ENCODE measurements at places on chromosomes 7 and 10.

DNA sequence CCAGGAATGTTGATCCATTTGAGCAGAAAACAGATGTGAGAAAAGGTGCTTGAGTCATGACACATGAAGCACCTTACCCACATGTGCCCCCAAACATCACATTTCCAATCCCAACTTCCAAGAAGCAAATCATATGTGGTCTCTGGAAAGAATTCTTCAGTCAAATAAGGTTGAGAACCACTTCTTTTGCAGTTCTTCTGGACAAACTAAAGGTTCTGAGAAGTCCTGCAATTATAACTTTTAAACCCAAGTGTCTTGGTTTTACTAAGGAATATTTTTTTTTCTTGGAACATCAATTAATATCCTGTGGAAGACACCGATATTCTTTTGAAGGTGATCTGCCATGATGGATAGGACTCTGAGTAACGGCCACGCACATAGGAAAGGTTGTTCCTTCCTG, 151.3 kb downstream of the MYOF start:
- no peak for DNase-seq

- no peak for DNase-seq
Observed at GRCh38 chr7:43782768-43783555, 24.5 kb downstream of the BLVRA start.

DNA sequence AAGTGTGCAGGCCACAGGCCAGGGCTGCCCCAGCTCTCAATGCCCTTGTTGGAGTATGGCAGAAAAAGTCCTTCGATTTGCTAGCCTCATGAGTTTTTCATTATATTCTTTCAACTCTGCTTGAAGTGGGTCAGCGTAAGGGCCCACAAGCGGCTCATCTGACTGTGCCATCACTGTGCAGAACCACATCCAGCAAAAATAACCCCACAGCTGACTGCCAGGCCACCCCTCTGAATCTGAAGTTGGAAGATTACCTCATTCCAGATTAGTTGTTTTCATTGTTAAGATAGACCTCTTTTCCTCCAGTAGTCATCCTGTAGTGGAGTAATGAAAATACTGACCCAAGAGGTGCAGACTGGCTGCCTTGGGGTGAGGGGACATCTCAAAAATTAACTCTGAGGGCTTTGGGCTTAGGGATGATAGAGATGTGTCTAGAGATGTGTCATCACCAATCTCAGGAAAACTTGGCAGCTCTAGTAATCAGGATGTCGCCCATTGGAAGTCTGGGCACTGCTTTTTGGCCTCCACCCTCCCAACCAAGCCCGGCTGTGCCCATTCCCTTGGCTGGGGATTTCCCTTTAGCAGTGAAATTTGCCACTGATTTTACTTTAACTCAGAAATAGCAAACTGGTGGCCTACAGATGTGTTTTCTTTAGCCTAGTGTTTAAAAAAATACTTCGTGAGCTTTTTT, 164.3 kb downstream of the LCOR start:
- no peak for DNase-seq

- no peak for DNase-seq
Observed at GRCh38 chr10:124849111-124849773, 47.6 kb downstream of the ABRAXAS2 start.

DNA sequence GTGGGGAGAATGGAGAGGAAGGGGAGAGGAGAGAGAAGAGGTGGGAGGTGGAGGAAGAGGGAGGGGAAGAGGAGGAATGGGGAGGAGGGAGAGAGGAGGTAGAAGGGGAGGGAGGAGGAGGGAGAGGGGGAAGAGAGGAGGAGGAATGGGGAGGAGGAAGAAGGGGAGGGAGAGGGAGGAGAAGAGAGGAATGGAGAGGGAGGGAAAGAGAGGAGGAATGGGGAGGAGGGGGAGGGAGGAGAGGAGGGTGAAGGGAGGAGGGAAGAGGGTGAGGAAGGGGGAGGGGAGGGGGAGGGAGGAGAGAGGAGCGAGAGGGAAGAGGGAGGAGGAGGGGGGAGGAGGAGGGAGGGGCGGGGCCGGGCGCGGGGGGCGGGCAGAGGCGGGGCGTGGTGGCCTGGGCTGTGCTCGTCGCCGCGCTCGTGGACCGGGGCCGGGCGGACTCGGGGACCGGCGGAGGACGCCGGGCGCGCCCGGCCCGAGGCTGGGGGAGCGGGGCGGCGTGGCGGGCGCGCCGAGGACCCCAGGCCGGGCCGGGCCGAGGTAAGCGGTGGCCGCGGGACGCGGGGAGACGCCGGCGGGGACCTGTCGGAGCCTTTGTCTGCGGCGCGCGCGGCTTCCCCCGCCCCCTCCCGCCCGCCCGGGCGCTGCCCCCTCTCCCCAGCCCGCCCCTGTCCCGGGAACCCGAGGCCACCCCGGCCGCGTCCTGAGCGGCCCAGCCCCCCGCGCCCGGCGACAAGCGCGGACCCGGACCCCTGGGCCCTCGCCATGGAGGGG, at the start of gene SLC29A4:
TSS of gene SLC29A4 (plus strand) at position 401 of the 774 bp plus-strand sequence. CDS start 4,874 bp downstream, outside the sequence.
- DNase-seq = peak; percentile 25

DNA sequence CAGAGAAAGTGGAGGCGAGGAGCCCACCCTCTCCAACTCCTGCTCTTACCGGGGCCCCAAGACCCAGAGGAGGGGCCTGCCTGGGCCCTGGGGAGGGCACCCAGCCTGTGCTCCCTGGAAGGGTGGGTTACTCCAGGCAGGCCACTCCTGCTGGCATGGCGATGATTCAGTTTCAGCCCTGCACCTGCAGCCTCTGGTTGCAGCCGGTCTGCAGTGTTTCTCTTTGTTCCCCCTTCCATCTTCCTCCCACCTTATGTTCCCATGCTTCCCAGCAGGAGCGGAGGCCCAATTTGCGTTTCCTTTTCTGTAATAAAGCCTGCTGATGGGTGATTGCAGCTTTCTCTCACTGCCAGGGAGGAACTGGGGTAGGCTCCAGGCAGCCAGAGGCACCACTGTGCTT, 53.2 kb upstream of the FAM20C start:
- DNase-seq = no peak

DNA sequence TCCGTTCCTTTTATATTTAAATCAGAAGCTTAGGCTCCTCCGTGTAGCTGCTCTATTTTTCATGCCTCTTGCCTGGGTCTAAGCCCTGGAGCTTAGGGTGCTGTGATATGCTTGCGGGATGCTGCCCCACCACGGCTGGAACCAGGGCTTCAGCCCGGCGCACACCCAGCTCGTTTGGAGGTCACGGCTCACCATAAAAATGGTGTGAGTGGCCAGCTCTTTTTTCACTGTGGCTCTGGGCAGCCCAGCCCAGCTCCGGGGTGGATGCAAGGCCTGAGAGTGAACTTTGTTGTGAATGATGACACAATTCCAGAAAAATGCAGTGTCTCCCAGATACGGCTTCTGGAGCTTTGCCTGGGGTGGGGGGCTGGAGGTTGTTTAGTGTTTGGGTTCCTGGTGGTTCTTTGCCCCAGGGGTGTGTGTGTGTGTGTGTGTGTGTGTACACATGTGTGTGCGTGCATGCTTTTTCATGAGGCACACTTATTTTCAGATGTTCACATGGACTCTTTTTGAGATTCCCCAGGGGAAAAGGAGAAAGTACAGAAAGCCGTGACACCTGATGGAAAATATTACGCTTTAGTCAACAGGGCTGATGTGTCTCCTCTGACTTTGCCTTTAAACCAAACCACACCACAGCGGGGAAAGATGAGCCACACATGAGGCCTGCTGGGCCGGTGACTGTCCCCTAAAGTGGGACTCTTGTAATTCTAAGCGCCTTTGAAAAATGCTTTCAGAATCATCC, 46.2 kb downstream of the GRK5 start:
- DNase-seq = peak; percentile 16

Measured in putamen (tissue), 1 donor.